ENCODE measurements at places on chromosomes 16 and 17. TPM values are rescaled to one million over a fixed set of nuclear protein-coding genes. Genes with fewer than 3 reads are reported as not detected.

GRCh38 chr17:40499551-40500189, 1.8 kb downstream of the TNS4 start:
- no peaks in the 10 kb centered on the region for H3K4me1 ChIP-seq
- H3K36me3 ChIP-seq, result no peaks in the 10 kb centered on the region
- H3K27ac ChIP-seq, result peak overlapping the region; percentile 74
- peak; percentile 95 for DNase-seq
- H3K27me3 ChIP-seq, result no peaks in the 10 kb centered on the region

GRCh38 chr17:63308272-63308671, 137.8 kb downstream of the CYB561 start:
- H3K27ac ChIP-seq, result no peak overlapping the region
- H3K27me3 ChIP-seq, result no peaks in the 10 kb centered on the region
- H3K36me3 ChIP-seq, result no peaks in the 10 kb centered on the region
- no peaks in the 10 kb centered on the region for H3K4me1 ChIP-seq
- no peak overlapping the region for H3K4me3 ChIP-seq
- no peak for DNase-seq

Gene ZFHX3
- 12.8 TPM for total RNA-seq

Gene DPEP3
- total RNA-seq, result not detected

GRCh38 chr16:57283214-57283958, 1.1 kb downstream of the PLLP start:
- H3K4me1 ChIP-seq, result peaks cover 5% of the 10 kb centered on the region
- H3K4me3 ChIP-seq, result peak overlapping the region; percentile 57
- H3K36me3 ChIP-seq, result no peaks in the 10 kb centered on the region

- no peak overlapping the region for H3K27ac ChIP-seq
- DNase-seq, result no peak
- no peaks in the 10 kb centered on the region for H3K27me3 ChIP-seq
Measured at GRCh38 chr16:4075534-4075933, 40.7 kb downstream of the ADCY9 start.

- peaks cover 6% of the 10 kb centered on the region for H3K4me1 ChIP-seq
- no peak overlapping the region for H3K4me3 ChIP-seq
Measured at GRCh38 chr16:70421014-70421413, 17.9 kb downstream of the ST3GAL2 start.

Gene SBK1
- 1.4 TPM for total RNA-seq

- H3K36me3 ChIP-seq, result no peaks in the 10 kb centered on the region
- H3K4me3 ChIP-seq, result no peak overlapping the region
- no peak for DNase-seq
Measured at GRCh38 chr16:24745791-24746190, 16.3 kb downstream of the TNRC6A start.

DNA sequence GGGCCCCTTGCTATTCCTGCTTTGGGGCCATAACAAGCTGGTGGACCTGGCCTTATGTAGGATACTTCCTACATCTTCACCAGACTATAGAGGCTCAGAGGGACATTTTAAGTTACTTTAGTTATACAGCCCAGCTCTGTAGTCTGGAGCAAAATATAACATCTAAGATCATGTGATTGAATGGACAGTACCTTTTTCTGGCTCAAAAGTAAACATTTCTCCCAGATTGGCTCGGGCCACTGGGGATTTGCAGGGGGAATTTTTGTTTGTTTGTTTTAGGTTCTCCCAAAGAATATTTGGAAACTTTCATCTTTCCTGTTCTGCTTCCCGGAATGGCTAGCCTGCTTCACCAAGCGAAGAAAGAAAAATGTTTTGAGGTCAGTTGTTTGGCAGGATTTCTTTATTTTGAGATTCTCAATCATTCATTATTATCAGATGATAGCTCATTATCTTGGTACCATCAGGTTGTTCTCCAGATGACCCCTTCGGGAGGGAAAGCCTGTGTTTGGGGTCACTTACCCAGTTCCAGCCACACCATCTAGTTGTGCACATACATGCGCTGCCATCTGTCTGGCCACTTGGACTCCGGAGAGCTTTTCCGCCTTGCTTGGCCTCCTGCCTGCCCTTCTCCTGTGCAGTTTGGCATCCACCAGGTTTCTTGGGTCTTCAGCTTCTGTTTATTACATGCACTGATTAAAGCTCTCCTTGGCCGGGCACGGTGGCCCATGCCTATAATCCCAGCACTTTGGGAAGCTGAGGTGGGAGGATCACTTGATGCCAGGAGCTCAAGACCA, 17.2 kb downstream of the IQCK start:
- no peak overlapping the region for H3K27ac ChIP-seq
- H3K27me3 ChIP-seq, result no peaks in the 10 kb centered on the region
- H3K36me3 ChIP-seq, result no peaks in the 10 kb centered on the region

Gene IL21R
- 0.56 TPM for total RNA-seq

DNA sequence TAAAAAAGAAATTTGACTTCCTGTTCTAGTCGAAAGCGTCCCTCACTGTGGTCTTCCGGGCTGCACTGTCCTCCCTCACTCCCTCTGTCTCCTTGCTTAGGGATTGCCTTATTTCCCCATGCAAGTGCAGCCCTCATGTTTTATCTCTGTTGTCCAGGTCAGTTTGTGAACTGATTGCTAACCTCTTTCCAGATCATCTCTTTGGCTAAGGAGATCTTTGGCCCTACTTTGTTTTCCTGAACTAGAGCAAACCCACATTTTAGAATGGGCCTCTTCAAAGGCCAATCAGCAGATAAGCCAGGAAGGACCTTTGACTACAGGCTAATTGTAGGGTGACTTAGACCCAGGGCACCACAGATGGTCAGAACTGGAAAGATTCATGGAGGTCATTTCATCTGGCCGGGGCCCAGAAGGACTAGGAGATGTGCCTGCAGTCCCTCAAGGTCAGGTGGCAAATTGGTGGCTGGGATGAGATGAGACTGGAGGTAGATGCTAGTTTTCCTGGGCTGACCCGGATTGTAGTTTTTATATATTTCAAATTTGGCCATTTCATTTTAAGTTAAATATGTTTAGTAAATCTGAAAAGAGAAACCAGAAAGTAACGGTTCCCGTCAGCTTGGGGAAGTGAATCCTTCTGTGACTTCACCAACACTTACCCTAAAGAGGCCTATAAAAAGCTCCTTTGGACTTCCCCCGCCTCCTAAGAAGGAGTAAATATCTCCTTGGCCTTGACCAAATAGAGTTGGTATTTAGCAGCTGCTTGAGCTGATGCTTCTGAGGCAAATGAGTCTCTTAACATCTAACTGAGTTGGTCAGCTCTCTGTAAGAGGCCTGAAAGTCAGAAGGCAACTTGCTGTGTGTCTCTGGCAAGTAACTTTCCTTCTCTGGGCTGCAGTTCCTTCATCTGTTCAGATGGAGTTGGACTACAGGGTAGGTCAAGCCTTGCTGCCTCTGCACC, 6.2 kb upstream of the SLC25A19 start:
- peak overlapping the region; percentile 83 for H3K27ac ChIP-seq
- H3K27me3 ChIP-seq, result no peaks in the 10 kb centered on the region
- H3K4me1 ChIP-seq, result no peaks in the 10 kb centered on the region
- DNase-seq, result no peak

- H3K36me3 ChIP-seq, result no peaks in the 10 kb centered on the region
- H3K27ac ChIP-seq, result no peak overlapping the region
- no peaks in the 10 kb centered on the region for H3K27me3 ChIP-seq
- peaks cover under 1% of the 10 kb centered on the region for H3K4me1 ChIP-seq
Measured at GRCh38 chr17:66720027-66720426, 114.9 kb upstream of the CACNG5 start.

Measured in colonic mucosa (tissue), 4 donors.